CD4-positive, alpha-beta memory T cell (primary cell): ENCODE measurements at places on chromosomes 2 and 18.

DNA sequence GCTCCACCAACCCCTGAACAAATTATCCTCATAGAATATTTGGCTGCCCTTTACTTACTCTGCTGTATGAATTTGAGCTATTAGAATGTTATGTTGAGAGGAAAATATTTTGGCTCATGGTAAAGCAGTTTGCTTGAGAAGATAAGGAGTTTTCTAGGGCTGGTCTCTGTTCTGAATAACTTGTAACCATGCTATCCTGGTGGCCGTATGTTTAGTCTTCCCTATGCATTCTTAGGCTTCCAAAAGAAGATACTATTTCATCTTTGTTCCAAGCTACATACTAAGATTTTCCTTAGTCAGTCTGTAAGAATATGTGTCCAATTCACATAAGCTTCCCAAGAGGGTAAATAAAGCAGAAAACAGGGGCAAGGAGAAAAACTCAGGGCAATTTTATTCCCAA is 1105.1 kb upstream of the PIK3C3 start:
- no peak for DNase-seq

GRCh38 chr2:174617718-174618117 is 20.1 kb upstream of the WIPF1 start:
- DNase-seq: no peak

- DNase-seq: no peak
These were observed 123.9 kb downstream of the TMEM17 start for GRCh38 chr2:62382122-62382521.

- DNase-seq: no peak
These were observed 104.4 kb downstream of the TLK1 start for GRCh38 chr2:171056307-171056706.

DNA sequence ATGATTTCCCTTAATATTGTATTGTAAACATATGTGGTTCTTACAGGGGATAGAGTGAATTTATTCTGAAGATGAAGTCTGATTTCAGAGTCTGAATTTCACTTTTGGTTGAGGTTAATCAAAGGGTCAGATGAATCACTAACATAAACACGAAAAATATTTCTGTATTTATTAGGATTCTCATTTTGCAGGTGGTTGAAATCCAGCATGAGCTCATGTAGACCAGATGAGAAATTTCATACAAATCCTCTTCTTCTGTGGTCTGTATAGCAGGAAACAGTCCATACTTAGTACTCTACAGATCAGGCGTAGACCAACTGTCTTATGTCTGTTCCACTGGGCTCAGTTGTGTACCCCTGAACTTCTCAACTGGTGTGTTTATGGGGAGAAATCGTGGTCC is 157.8 kb downstream of the BABAM2 start:
- no peak for DNase-seq

GRCh38 chr2:239590995-239591915 is 190.4 kb upstream of the HDAC4 start:
- no peak for DNase-seq

- no peak for DNase-seq
These were observed 16.7 kb upstream of the MRO start for GRCh38 chr18:50836521-50836957.

DNA sequence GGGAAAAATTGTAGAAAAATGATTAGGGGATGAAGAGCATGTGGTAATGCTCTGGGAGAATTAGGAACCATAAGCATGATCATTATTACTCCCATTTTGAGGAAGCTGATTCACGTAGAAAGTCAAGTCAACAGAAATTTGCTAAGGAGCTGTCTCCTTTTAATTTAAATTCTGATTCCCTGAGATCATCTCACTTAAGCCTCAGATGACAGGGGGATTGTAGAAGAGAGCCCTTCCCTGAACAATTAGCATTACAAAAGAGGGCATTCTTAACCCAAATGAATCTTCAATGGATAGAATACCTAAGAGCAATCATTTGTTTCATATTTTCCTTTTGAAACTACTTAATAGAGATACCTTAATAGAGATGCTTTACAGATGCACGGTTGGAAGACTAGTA is 267.9 kb downstream of the NYAP2 start:
- DNase-seq: no peak

DNA sequence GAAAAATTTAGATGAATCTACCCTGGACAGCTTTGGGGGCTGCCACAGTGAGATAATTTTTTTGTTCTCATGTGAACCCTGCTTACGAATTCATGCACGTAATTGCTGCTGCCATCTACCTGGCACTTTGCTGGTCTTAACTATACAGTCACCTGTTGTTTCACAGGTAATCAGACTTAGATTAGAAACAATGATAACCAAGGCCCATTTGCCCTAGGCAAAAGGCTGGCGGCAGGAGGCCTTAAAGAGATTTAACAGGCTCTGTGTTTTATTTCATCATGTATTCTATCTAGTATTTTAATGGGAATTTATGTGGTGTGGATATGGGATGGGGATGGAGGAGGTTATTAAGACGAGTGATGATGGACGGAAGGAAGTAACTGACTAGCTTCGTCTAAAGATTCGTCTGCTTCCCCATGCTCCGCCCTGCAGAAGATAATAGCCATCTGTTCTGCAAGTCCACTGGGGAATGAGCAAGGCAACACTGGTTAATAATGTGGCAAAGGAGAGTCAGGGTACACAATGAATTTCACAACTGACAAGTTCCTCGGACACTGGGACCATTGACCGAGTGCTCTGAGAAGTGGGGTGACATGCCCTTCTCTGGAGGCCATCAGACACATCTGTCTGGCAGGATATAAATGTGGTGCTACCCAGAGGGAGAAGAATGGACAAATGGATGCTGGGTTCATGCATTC is 291.8 kb upstream of the TNP1 start:
- no peak for DNase-seq

GRCh38 chr2:143284087-143284675 is 155.0 kb downstream of the ARHGAP15 start:
- DNase-seq: peak; percentile 35

- no peak for DNase-seq
These were observed 304.6 kb downstream of the PARD3B start for GRCh38 chr2:204849892-204850291.

DNA sequence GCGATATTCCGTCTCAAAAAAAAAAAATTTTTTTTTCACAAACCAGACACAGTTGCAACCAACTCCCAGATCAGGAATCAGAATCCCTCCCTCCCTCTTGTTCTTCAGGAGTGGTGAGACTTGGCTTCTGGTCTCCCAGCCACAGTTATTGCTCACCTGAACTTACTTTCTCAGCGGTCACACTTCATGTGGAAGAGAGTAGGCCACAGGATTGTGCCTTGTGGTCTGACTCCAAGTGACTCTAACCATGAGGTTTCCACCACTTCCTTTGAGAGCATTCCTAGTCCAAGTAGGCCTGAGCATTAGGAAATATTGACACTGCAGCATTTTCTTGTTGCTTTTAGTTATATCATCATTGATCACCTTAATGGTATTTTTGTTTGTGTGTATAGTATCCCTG is 12.1 kb downstream of the FMNL2 start:
- DNase-seq: no peak

DNA sequence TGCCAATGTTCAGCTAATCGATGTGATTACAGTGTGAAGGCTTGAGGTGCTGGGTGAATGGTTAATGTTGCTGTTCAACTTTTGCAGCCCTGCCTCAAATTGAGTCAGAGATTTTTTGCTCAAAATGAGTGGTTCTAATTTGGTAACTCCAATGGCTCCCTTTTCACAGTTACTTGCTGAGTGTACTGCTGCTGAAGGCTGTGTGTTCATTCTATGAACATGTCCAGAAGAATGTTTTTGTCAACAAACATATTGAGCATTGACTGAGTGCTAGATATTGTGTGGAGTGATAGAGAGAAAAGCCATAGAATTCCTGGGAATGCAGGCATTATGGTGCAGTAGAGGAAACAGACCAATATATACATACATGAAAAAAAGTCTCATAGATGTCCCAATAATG is 39.0 kb upstream of the TCF4 start:
- DNase-seq: no peak

GRCh38 chr2:232516551-232516950 is 3.6 kb upstream of the PRSS56 start:
- no peak for DNase-seq

DNA sequence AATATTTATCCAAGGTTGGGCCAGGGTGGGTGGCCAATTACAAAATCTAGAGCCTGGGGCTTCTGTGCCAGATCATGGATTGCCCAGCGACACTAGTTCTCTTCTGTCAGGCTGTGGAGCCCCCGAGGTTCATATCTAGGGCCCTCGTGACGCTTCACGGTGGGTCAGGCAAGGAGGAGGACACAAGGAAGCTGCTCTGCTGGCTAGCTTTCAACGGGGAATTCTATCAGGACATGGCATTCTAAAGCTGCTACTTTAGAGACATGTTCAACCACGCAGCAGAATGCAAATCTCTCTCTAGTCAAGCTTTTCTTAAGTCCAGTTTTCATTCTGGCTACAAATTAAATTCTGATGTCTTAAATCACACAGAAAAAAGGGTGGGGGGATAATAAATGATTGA is 180.2 kb downstream of the THADA start:
- DNase-seq: no peak

GRCh38 chr2:104794441-104794840 is 59.5 kb upstream of the POU3F3 start:
- DNase-seq: no peak

DNA sequence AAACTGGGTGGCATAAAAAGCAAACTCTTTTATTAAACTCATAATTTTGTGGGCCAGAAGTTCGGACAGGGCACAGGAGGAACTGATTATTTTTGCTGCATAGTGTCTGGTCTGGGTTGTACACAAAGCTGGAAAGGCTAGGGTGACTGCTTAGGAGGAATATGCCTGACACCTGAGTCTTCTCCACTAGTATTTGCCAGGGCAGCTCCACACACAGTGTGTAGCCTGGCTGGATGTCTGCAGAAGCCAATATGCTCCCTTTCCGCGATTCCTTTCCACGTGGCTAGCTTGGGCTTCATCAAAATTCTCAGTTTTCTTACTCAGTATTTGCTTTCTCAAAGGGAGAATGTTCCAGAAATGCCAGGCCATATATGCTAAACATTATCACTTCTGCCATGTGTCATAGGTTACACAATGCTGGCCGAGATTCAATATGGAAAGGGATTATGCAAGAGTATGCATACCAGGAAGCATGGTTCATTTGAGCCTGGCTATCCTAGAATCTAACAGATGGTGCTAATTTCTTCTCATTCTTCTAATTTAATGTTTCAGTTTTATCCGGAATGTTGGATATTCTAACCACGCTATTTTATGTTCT is 142.7 kb upstream of the DOK6 start:
- DNase-seq: no peak

DNA sequence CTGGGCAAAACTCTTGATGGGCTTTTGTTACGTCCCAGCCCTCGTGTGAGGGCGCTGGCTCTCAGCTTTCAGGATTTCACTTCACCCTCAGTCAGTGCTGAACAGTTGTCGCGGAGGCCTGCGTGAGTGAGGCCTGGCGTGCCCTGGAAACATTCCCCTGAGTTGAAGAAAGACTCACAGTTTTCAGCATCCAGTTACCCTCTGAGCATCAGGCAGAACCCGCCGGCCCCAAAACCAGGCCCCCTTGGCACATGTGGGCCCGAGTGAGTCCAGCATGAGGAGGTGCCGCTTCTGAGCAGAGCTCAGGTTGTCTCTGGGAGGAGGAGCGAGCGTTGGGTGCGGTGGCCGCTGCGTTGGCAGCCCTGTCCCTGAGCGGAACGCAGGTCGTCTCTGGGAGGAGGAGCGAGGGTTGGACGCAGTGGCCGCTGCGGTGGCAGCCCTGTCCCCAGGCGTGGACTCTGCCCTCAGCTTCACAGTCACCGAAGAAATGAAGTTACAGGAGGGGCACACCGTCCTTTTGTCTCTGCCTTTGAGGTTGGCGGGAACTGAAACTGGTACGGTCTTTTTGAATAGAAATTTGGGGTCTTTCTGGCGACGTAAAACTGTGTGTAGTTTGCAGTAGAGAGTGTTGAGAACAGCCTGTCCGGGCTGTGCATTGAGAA is at the start of gene NEU4:
Gene NEU4, plus strand, starts transcription at position 473 of the 662 bp plus-strand sequence. CDS start 5,292 bp downstream, outside the sequence.
- DNase-seq: no peak

- no peak for DNase-seq
These were observed 7.5 kb downstream of the MAL start for GRCh38 chr2:95032868-95033603.

DNA sequence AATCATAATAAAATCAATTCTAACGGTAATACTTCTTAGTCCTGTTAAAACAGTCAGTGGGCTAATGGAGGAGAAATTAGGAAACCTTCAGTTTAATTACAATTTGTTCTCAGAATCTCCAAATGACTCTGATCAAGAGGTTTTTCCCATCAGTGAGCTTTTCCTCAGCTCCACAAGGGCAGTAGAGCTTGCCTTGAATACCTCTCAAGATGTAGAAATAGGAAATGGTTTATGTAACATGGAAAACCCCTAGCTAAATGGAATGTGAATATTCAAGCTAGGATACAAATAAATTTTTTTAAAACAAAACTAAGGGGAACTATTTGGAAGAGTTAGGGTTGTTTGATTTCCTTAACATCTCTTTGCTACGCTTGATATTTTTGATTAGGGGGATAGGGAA is 87.5 kb downstream of the PLEKHM3 start:
- DNase-seq: no peak

GRCh38 chr18:70641156-70641775 is 352.4 kb downstream of the SOCS6 start:
- no peak for DNase-seq

DNA sequence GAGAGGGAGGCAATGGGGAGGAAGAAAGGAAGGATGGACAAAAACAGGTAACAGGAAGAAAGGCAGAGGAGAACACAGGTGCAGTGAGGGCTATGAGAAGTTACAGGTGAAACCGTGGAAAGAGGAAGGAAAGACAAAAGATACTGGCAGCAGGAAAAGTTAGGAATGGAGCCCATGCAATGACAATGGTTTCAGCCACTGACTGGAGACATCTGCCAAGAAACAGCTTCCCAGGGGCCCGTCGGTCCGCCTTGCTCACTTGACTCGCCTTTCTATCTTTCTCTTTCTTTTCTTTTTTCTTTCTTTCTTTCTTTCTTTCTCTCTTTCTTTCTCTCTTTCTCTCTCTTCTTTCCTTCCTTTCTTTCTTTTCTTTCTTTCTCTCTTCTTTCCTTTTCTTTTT is 37.5 kb downstream of the ST8SIA5 start:
- DNase-seq: no peak

DNA sequence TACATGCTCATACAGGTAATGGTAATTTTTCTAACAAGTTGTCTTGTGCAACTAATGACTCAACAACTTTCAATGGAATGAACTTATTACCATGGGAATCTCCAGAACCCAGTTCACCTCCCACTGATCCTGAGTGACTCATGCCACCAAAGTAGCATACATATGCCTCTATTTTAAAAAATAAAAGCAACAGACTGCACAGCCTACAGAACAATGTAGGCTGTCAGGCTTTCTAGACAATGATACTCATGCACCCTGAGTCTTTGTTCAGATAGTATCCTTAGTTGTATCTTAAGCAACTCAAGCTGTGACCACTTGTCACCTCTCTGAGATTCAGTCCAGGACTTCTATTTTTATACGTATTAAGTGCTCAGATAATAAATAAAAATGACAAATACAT is 531.0 kb upstream of the SETBP1 start:
- no peak for DNase-seq
